Smooth muscle cell of bladder (primary cell): ENCODE measurements at places on chromosomes 2 and 18. TPM values are rescaled to one million over a fixed set of nuclear protein-coding genes. Genes with fewer than 3 reads are reported as not detected.

Gene UGT1A5
- total RNA-seq, result not detected in 2 replicates

Gene CCDC85A
- under 0.01 and 0.09 TPM in 2 replicates for total RNA-seq

Gene KCNG2
- total RNA-seq, result 1.3 and 4.7 TPM in 2 replicates

Gene TSGA10
- 3.4 and 4.3 TPM in 2 replicates for total RNA-seq

Gene PAX8
- total RNA-seq, result 0.14 and 0.37 TPM in 2 replicates

Gene NT5C1B
- not detected in 2 replicates for total RNA-seq

Gene ABCB11
- total RNA-seq, result not detected in 2 replicates

Gene MYO3B
- total RNA-seq, result 0.18 and 1.1 TPM in 2 replicates

Gene UNC80
- total RNA-seq, result not detected in 2 replicates

Gene TEX44
- total RNA-seq, result not detected in 2 replicates

Gene MC5R
- not detected in 2 replicates for total RNA-seq
